ENCODE measurements at places on chromosomes 11 and 22.

- no peak for DNase-seq
These were observed 342.1 kb upstream of the SYN3 start for GRCh38 chr22:33400061-33400840.

GRCh38 chr11:62461740-62462507 is 43.1 kb downstream of the SCGB1A1 start:
- DNase-seq, result no peak

GRCh38 chr11:58503361-58503856 is 4.5 kb downstream of the OR5B21 start:
- no peak for DNase-seq

DNA sequence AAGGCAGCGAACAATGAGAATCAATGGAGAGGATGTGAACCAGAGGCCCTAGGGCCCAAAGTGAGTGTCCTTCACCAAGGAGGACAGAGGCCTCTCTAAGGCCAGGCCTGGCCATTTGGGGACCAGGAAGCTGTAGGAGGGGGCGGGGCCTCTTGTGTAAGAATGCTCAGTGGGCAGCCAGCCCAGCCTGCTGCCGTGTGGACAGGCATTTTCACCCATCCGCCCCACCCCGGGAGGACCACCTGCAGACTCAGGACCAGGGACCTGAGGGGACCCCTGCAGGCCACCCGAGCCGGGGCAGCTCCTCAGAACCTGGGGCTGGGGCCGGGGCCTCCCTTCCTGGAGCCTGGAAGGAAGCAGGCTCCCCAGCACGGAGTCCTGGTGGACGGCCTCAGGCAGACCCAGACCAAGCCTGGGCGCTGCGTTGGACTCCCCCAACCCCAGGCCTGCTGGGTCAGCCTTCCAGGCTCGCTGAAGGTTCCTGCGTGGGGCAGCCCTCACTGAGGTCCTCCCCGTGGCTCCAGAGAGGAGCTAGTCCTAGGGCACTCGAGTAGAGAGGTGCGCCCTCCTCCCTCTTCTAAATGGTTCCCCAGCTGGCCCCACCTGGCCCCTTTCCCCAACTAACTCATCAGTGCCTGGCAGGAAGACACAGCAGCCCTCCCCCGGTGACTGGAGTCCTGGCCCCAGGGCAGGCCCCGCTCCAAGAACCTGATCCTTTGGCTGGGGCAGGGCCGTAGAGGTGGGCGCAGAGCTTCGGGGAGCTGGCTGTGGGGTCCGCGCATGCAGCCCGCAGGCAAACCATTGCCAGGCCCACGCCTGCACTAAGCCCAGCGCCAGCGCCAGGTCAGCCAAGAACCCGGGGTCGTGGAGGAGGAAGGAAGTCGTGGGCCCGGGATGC is 1.5 kb upstream of the TRABD start:
- DNase-seq, result no peak

- no peak for DNase-seq
These were observed 46.6 kb upstream of the MMP7 start for GRCh38 chr11:102577182-102577581.

DNA sequence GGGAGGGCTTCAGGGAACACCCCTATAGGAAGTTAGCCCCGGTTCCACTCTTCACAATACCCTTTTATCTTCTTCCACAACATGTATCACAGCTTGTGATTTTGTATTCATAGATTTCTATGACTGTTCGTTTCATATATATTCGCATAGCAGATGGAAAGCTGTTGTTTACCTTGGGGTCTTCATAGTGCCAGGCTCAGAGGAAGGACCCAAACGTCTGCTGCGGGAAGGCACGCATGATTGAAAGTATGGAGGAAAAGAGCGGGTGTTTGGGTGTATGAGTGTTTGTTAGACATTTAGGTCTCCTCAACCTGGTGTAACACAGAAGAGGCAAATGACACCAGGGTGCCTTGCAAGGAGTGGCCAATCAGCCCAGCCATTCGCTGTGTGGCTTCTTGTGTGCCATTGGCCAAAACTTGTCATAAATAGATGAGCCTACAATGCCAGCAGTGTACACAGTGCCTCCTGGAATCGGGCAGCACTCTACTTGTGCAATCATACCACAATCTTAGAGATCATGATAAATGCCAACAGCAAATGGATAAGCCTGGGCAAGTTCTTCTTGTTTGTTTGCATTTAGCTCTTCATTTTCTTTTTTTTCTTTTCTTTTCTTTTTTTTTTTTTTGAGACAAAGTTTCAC is 10.9 kb upstream of the ADA2 start:
- DNase-seq, result no peak

DNA sequence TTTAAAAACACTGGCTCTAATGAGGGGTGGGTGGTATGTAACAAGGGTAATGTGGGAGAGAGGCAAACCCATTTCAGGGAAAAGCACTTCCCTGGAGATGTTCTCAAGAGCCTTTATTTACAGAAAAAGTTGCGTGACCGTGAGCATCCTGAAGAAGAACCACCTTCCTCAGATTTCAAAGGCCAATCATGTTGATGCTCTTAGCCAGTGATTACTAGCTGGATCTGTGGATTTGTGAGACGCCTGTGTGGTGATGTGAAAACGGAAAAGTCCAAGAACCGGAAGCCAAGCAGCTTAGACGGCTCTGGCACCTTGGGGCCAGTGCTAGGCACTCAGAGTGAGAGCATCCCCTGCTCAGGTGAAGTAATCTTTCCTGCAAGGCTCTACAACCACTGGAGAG is 12.6 kb upstream of the UBASH3B start:
- no peak for DNase-seq

DNA sequence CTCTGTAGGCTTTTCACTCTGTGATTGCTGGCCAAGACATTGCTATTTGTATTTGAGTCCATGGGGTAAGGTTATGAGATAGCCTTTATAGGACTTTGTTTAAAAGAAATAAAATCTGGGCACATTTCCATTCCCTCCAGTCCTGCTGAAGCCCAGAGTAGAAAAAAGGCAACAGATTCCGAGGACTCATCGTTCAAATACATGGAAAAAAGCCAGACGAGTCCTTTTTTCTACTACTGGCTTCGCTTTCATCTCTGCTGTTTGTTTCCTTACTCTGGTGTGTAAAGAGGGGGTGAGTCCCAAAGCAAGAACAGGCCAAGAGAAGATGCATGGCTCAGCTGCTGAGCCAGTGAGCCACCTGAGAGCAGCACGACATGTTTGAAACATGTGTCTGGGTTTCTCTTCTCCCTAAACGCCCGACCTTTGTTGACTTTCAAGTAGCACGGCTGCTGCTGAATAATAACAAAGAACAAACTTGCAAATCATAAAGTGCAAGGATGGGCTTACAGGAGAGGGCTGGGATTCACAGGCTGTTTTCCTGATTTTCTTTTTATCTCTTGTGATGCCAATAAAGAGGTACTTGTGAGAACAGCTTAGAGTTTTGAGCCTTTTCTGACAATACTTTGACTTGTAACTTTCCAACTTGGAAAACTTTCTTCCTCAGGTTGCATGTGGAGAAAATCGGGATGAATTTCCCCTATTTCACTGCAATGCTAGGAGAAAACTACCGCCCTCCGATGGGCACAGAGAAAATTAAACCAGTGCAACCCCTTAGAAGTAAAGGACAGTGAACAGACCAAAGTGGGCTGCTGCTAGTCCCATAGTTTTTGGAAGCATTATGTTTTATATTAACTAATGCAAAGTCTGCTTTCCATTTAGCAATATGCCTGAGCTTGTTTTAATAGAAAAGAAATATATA is 195.2 kb upstream of the RAG2 start:
- no peak for DNase-seq

- DNase-seq, result no peak
These were observed 26.7 kb downstream of the SERGEF start for GRCh38 chr11:17986007-17986710.

DNA sequence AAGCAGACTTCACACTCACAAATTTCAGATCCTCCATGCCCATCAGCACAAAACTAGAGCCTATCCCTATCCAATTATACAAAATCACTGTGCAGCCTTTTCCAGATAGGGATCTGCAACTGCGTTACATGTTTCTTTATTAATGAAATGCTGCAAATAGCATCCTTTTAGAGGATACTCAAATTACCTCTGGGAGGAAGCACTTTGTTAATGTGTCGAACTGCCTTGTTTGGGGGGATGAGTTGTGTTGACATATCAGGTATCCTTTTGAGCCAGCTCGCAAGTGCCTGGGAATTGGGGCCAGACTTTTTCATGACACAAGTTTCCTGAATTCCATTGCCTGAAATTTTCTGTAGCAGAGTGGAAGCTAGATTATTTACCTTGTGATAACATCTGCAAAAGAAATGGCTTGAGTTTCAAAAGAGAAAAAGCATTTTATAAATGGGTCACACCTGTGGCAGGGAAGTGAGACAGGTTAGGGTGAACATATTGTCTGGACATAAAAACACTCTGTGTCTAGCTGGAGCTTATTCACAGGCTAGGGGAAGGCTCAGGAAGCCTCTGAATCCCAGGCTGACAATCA is 299.1 kb upstream of the MTNR1B start:
- no peak for DNase-seq

GRCh38 chr11:23944923-23945322 is 551.9 kb upstream of the LUZP2 start:
- no peak for DNase-seq

- no peak for DNase-seq
These were observed 136.3 kb downstream of the TEAD1 start for GRCh38 chr11:12810568-12810894.

DNA sequence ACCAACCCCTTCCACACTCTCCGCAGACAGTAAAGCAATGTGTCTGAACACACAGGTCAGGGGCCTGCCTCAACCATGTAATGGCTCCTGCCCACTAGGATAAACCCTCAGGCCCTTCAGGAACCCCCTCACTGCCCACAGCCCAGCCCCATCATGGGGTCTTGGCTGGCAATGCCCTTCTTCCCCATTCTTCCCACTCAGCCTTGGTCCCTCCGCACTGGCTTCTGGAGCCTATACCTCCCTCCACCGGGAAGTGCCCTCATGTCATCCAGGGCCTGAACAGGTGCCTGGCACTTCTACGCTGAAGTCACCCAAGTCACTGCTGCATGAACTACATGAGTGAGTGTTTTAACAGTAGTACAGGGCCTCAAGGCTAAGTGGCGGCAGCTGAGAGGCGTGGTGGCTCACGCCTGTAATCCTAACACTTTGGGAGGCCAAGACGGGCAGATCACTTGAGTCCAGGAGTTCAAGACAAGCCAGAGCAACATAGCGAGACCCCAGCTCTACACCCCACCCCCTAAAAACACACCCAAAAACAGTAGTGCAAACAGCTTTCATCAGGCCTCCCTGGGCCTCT is 74.8 kb upstream of the PITPNB start:
- DNase-seq, result no peak

GRCh38 chr11:59598961-59599360 is 16.6 kb downstream of the OSBP start:
- DNase-seq, result no peak

GRCh38 chr11:106131998-106132397 is 54.5 kb downstream of the AASDHPPT start:
- DNase-seq, result no peak

GRCh38 chr22:47374901-47375575 is 612.6 kb downstream of the TBC1D22A start:
- no peak for DNase-seq

- no peak for DNase-seq
These were observed 70.5 kb downstream of the DKK3 start for GRCh38 chr11:11937957-11938356.

DNA sequence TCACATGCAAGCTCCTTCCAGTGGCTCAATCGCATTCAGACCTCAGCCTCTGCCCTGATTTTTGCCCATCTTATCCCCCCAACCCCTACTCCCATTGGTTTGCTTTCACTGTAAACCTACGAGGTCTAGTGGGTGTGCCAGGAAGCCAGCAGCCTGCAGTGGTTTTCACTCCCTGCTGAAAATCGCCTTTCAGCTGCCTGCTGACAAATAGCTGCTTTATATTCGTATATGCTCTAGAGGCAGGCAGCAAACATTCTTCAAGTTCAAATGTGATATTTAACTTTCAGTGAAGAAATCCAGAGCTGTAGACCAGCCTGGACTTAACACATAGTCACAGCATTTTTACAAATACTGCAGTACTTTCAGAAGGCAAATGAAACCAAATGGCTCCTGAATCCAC is 92.8 kb upstream of the APOA1 start:
- DNase-seq, result no peak
